ENCODE measurements at places on chromosomes 11 and 22. TPM values are rescaled to one million over a fixed set of nuclear protein-coding genes. Genes with fewer than 3 reads are reported as not detected.

Gene KCNK4
- total RNA-seq = not detected

- no peak for DNase-seq
Observed at GRCh38 chr11:112394304-112394703, 133.6 kb upstream of the PLET1 start.

Gene FAM83F
- 6.1 TPM for total RNA-seq

GRCh38 chr11:110430267-110431050 lies 711 bp downstream of the FDX1 start:
- no peak for DNase-seq

Gene PIH1D2
- 1.2 TPM for total RNA-seq

All from Right ventricle myocardium inferior (tissue), 1 donor.